Thymus (tissue), 14 donors: ENCODE measurements at places on chromosomes 4 and X. TPM values are rescaled to one million over a fixed set of nuclear protein-coding genes. Genes with fewer than 3 reads are reported as not detected.

The IL13RA2 gene
- 1.7 TPM for total RNA-seq

The RPGR gene
- 6.9 TPM for total RNA-seq

The PHOX2B gene
- not detected for total RNA-seq

GRCh38 chr4:170589597-170590191, 499.9 kb upstream of the AADAT start:
- no peak for DNase-seq

The DDX53 gene
- total RNA-seq = not detected

The TACR3 gene
- total RNA-seq = not detected

DNA sequence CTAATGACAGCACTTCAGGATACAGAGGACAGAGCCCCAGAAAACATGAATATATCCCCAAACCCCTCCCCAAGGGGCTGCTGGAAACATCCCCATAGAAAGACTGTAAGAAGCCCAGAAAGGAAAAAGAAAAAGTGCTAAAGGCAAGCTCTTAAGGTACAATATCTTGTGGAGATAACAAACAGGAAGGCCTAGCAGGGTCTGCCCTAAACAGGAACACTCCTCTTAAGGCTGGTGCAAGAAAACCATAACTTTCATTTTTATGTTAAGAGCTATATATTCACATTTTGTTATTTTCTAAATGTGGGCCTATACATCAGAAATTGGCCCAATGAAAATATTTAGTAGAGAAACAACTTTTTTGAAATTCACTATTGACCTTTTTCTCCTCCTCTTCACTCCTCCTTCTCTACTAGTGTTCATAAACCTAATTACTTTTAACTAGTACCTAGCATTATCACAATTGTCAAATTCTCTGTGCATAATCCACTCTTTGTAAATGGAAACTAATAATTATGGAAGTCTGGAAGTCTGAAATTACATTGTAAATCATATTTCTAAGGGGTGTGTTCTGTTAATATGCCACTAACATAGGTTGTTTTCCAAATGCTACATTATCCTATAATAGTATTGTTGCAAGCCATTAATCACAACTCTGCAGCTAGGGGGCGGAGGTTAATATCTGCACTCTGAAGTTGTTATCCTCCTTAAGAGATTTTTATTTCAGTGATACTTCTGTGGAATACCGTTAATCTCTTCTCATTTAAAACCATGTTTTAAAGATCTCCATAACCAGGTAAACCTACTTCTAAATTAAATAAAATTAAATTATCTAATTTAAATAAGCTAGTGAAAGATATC, 59.8 kb downstream of the CASK start:
- peak; percentile 9 for DNase-seq

DNA sequence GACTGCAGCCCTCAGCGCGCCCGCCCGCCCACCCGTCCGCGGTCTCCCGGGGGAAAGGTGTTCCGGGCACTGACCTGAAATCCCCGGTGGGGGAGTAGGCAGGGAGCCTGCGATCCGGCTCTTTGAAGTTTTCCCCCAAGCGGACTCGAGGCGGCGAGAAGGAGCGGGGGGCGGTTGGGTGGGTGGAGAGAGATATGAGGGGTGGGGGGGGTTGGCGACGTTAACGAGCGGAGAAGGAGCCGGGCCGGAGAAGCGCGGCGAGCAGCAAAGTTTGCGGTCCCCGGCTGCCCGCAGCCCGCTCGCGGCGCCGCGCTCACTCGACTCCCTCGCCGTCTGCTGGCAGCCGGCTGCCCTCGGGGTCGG, 636 bp downstream of the BCOR start:
- DNase-seq = no peak
